ENCODE measurements at places on chromosomes 2 and 18. TPM values are rescaled to one million over a fixed set of nuclear protein-coding genes. Genes with fewer than 3 reads are reported as not detected.

The EN1 gene
- 2.4 TPM for total RNA-seq

The LAMA1 gene
- 4.0 TPM for total RNA-seq

The GALNT13 gene
- total RNA-seq = 6.2 TPM

The TPO gene
- total RNA-seq = 6.5 TPM

The IL36G gene
- total RNA-seq = not detected

DNA sequence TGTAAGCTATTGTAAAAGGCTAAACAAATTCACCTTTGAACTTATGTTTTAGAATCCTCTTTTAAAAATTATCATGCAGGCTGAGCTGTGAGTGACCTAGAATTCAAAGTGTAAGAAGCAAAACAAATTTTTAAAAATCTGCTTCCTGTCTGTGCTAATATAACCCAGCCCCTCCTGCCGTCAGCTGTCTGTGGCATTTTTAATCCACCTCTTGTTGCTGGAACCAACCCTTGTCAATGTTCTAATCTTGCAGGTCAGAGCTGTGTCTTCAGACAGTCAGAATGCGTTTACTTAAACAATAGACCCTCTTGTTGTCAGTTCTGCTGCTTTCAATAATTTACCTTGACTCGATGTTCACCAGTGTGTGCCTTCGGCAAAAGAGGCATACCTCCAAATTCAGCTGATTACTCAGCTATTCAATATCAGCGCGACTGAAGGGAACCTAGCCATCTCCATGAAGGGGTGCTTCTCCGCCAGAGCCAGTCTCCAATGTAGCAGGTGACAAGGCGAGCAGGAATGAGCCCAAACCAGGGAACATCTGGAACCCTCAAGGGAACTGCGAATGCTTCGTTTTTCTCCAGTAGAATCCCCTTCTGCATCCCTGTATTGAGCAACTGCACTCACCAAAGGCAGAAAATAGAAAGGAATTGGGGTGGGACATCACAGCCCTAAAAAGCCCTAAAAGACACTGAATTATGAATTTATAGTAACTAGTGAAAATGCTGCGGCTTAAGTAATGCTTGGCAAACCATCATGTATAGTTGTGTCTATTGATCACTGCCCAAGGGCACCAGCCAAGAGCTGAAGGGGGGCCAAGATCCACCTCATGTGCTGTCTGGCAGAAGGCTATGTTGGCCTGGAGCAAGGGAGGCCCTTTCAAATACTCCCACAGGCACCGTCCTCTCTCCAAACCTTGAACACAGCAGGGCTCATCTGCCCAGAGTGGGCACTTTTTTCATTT, 62.5 kb downstream of the LYPD6B start:
- no peak for DNase-seq

GRCh38 chr2:55965966-55966365, 42.4 kb upstream of the EFEMP1 start:
- no peak for DNase-seq

- DNase-seq = no peak
Measured at GRCh38 chr18:6255116-6255705, 159.5 kb downstream of the L3MBTL4 start.

GRCh38 chr2:29281916-29282247, 166.7 kb downstream of the CLIP4 start:
- no peak for DNase-seq

GRCh38 chr2:60331115-60331809, 222.2 kb downstream of the BCL11A start:
- DNase-seq = no peak

DNA sequence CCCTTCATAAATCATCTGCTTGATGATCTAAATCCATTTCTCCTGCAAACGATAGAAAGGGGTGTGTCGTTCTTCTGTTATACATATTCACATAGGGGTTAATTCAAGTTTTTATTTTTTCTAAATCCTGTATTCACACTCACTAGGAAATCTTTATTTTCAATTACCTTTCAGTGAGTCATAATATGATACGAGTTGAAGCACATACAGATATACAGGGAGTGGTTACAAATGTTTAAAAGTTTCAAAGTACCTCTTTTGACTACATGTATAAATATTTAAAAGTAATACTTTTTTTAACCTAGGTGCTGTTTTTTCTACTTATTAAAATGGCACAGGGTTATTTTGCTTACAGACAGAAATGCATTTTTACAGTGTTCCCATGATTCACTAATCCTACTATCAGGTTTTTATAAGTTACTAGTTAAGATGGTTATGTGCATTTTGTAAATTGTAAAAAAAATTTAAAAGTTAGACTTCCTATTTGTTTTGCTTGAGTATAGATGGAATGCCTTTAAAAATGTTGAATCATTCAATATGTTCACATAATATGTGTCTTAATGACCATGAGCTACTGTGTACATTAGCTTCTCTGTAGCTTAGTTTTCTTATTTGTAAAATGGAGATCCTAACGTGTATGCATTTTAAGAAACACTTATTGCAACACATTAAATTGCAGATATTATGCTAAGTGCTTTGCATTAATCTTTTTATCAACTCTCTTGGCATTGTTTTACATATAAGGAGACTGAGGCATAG, 1378.1 kb downstream of the DSC3 start:
- no peak for DNase-seq

GRCh38 chr2:105929516-105929915, 184.8 kb downstream of the NCK2 start:
- no peak for DNase-seq

DNA sequence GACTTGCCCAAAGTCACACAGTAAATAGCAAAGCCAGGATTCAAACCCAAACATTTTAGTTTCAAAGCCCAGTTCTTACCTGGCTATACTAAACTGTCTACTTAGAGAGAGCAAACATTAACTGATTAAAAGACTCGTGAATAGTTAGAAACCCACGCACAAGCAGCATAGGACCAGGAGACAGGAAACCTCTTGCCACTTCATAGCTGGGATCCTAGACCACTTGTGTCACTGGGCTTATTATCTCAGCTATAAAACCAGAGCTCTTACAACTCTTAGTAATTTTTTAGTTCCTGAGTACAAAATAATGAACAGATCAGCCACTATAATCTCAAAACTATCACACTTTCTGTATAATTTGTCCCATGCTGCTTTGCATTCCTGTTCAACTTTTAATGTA, 2.4 kb upstream of the AAK1 start:
- no peak for DNase-seq

GRCh38 chr2:39210846-39211245, 32.9 kb downstream of the CDKL4 start:
- DNase-seq = no peak

GRCh38 chr2:17069564-17069963, 403.9 kb upstream of the CYRIA start:
- DNase-seq = no peak

DNA sequence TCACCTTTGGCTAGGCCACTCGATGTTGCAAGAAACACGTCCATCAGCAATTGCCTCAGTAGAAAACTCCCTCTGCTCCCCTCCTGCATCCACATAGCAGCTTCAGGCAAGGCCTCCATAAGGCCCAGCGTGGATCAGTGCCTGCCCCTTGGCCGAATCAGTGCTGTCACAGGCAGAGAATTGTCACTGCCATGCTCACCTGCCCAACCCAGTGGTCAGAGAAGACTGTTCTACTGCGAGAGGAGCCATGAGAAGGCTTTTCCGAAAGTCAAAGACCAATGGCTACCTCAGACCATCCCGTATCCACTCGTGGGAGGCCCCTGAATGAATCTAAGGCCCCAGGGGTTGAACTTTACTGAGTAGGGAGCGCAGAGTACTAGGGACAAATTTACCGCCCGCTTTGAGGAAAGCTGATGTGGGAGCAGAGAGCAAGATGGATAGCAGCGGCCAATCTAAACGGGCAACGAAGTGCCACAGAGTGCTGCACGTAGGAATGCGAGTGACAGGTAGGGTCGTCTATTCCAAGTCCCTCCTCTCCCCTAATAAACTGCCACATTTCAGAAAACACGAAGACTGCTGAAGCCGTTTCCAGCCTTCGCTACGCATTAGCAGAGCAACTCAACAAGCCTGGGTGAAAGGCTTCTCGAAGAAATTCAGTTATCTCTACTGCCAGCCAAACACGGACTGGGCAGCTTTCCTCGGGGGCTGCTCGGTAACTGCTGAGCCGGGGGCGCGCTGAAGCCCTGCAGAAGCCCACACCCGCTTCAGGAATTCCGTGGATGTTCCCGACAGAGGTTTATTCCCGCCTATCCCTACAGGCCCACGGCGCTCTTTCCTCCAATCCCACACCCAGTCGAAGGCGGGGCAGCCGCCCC, 968 bp upstream of the RALBP1 start:
- no peak for DNase-seq

- DNase-seq = no peak
Measured at GRCh38 chr18:45335282-45336043, 279.8 kb upstream of the SLC14A2 start.

Data from posterior vena cava (tissue), 2 donors.